Uterine smooth muscle cell (primary cell): ENCODE measurements at places on chromosomes 4 and X. TPM values are rescaled to one million over a fixed set of nuclear protein-coding genes. Genes with fewer than 3 reads are reported as not detected.

The ART3 gene
- total RNA-seq, result not detected in 2 replicates

The ADH7 gene
- total RNA-seq, result not detected in 2 replicates

The XAGE1A gene
- total RNA-seq, result not detected in 2 replicates

The PITX2 gene
- 0.37 and 0.89 TPM in 2 replicates for total RNA-seq

The NCAPG gene
- total RNA-seq, result 22.2 and 87.8 TPM in 2 replicates

The XPNPEP2 gene
- 0.11 and 0.25 TPM in 2 replicates for total RNA-seq

The SEPTIN6 gene
- 10.1 and 21.2 TPM in 2 replicates for total RNA-seq

The ETNPPL gene
- not detected in 2 replicates for total RNA-seq

The SPATA18 gene
- total RNA-seq, result 4.4 and 14.0 TPM in 2 replicates

The RAP1GDS1 gene
- 85.9 and 103 TPM in 2 replicates for total RNA-seq

The MRPS18C gene
- 28.3 and 30.9 TPM in 2 replicates for total RNA-seq

The MAGEA6 gene
- not detected in 2 replicates for total RNA-seq

The TLR2 gene
- 0.44 and 0.62 TPM in 2 replicates for total RNA-seq

The GPR119 gene
- total RNA-seq, result not detected in 2 replicates

The SPINK2 gene
- total RNA-seq, result not detected in 2 replicates
